ENCODE measurements at places on chromosomes 7 and 10.

DNA sequence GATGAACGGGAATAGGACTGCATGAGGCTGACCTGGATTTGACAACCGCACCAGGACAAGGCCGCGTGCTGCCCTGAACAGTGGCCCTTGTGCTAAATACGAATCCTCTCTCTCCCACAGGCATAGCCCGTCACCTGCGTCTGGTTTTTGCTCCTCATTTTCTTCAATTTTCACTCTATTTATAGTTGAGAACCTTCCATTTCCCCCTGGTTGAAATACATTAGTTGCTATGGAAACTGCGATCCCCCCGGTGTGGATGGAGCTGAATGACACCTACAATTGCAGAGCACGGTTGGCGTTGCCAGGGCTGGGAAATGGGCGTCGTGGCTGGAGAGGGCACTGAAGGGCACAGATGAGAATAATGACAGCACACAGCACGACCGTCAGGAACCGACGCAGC, 158.6 kb upstream of the PITRM1 start:
- no peak for DNase-seq

GRCh38 chr7:143345428-143345900, 17.0 kb downstream of the FAM131B start:
- no peak for DNase-seq

DNA sequence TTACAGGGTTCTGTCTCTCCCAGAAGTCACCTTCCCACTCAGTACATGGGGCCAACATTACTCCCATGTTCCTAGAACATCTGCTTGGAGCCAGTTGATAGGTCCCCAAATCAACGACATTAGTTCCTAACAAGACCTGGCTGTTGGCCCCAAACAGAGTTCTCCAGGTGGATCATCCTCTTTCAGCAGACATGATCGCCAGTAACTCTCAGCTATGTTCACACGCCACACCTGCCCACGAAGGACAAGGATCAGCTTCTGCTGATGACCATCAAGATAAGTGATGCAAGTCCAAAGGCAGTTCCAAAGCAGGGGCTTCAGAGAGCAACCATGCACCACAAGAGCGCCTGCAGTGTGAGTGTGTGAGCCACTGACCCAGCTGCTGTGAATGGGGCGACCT, 11.0 kb downstream of the ZNF777 start:
- no peak for DNase-seq

GRCh38 chr7:80833289-80834268, 85.3 kb downstream of the SEMA3C start:
- peak; percentile 9 for DNase-seq

DNA sequence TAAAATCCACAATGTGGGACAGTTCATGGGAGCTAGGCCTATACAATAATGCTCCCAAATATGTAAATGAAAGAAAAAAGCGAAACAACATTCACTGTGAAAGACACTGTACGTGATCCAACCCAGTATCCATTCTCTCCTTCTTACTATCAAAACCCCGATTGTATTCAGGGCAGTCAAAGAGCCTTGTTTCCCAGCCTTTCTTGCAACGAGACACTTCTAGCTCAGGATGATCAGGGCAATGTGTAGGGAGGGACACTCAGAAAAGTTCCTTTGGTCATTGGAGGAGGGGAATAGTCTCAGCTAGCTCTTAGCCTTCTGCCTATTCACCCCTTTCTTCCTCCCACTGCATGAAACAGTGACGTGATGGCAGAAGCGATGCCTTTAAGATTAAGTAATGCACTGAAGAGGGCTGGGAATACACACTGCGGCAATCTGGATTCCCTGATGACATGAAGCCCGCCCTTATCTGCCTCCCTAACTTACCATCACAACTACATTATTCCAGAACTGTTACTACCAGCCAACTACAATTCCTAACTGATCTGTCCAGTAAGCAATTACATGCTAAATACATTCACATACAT, 27.3 kb downstream of the UBE2H start:
- no peak for DNase-seq

DNA sequence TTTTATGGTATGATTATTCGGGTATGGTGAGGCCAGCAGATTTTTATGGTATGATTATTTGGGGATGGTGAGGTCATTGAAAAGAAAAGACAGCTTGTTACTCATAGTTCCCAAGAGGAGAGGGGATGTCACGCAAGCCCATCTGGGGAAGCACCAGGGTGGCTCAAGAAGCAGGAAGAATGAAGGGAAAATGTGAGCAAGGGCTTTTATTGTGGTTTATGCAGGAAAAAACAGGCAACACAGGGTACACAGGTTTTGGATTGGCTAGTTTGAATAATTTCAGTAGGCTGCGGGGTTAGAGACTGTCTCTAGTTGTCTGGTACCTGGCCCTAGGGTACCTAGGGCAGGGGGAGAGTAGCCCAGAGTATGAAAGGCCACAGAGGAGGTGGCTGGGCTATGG, 26.8 kb upstream of the DGKI start:
- DNase-seq: no peak

DNA sequence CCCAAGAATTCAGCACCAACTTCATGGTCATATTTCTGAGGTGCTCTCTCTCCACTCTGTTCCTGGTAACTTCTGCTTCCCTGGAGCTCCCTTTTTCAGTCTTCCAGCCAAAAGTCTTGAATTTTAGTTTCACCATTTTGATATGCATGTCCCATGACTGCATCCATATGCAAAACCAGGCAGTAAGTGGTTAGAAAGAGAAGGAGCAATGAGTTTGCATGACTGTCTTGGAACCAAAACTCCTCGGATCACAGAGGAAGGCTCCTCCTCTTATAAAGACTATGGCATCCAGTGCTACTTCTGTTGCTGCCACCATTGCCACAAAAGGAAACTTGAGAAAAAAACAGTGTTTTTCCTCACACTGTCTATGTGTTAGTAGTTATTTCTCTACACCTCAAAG, 269.1 kb upstream of the GLI3 start:
- no peak for DNase-seq

GRCh38 chr10:86599729-86600128, 54.6 kb upstream of the OPN4 start:
- no peak for DNase-seq

Measured in SJCRH30 (cell line).